H9 (cell line): ENCODE measurements at places on chromosomes 16 and 17. TPM values are rescaled to one million over a fixed set of nuclear protein-coding genes. Genes with fewer than 3 reads are reported as not detected.

The KRTAP3-1 gene
- not detected in 2 replicates for total RNA-seq

The PABPN1L gene
- total RNA-seq, result not detected in 2 replicates

The KRT39 gene
- total RNA-seq, result not detected in 2 replicates

The TEKT5 gene
- 0.31 TPM in 1 of 2 replicates, not detected in the other for total RNA-seq

The CASKIN1 gene
- 7.9 and 9.3 TPM in 2 replicates for total RNA-seq

The CCL4 gene
- total RNA-seq, result not detected in 2 replicates

DNA sequence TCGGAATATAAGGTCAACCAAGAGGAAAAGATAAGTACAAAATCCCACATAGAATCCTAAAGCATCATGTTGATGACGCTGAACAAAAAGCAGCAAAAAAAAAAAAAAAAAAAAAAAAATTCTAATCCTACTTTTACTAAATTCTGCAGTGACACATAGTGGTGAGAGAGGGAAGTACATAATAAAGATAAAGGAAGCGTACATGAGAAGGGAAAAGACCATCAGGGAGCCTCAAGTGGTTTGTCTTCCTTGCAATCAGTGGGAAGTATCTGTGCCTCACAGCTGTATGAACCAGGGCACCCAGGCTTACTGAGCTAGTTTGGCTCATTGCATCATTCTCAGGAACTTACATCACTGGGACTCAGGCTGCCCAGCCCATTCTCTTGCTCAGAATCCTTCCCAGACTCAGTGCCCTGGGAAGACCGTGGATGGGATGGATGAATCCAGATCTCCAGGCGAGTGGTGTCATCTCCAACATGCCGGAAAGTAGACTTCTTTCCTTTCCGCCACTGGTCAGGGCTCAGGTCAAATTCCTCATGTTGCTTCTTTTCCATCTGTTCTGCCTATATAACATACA lies 21.2 kb downstream of the SMG6 start:
- H3K4me3 ChIP-seq, result no peak overlapping the region
- H3K27me3 ChIP-seq, result no peaks in the 10 kb centered on the region
- peaks cover 19% of the 10 kb centered on the region; the same call in 2 of the 3 replicates for H3K36me3 ChIP-seq

GRCh38 chr17:37134050-37134449 lies 185.3 kb downstream of the AATF start:
- no peak for DNase-seq
- H3K36me3 ChIP-seq, result peaks cover 7% of the 10 kb centered on the region; the same call in 2 of the 3 replicates
- H3K4me1 ChIP-seq, result no peaks in the 10 kb centered on the region
- H3K4me3 ChIP-seq, result no peak overlapping the region
- no peak overlapping the region for H3K27ac ChIP-seq
- no peaks in the 10 kb centered on the region for H3K27me3 ChIP-seq

DNA sequence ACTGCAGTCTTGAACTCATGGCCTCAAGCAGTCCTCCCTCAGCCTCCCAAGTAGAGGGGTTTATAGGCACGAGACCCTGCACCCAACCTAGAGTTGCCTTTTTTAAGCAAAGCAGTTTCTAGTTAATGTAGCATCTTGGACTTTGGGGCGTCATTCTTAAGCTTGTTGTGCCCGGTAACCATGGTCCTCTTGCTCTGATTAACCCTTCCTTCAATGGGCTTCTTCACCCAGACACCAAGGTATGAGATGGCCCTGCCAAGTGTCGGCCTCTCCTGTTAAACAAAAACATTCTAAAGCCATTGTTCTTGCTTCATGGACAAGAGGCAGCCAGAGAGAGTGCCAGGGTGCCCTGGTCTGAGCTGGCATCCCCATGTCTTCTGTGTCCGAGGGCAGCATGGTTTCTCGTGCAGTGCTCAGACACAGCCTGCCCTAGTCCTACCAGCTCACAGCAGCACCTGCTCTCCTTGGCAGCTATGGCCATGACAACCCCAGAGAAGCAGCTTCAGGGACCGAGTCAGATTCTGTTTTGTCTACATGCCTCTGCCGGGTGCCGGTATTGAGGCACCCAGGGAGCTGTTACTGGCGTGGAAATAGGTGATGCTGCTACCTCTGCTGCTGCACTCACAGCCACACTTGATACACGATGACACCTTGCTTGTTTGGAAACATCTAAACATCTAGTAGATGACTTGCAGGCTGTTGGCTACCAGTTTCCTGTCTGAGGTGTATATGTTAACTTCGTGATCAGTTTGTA lies 3.3 kb downstream of the RPL13 start:
- H3K27ac ChIP-seq, result peak overlapping the region; percentile 27
- H3K36me3 ChIP-seq, result peaks cover 32% of the 10 kb centered on the region
- H3K27me3 ChIP-seq, result no peaks in the 10 kb centered on the region
- no peaks in the 10 kb centered on the region; the same call in 1 of the 2 replicates for H3K4me1 ChIP-seq
- no peak for DNase-seq

GRCh38 chr16:28897826-28898225 lies 19.5 kb downstream of the ATP2A1 start:
- no peak overlapping the region for H3K27ac ChIP-seq
- H3K4me3 ChIP-seq, result no peak overlapping the region

- H3K4me3 ChIP-seq, result no peak overlapping the region
- H3K27me3 ChIP-seq, result no peaks in the 10 kb centered on the region
- H3K36me3 ChIP-seq, result no peaks in the 10 kb centered on the region
- H3K27ac ChIP-seq, result no peak overlapping the region
- H3K4me1 ChIP-seq, result no peaks in the 10 kb centered on the region
Observed at GRCh38 chr16:88444826-88445582, 8.1 kb upstream of the ZFPM1 start.

- H3K36me3 ChIP-seq, result no peaks in the 10 kb centered on the region
- H3K27ac ChIP-seq, result no peak overlapping the region
- H3K27me3 ChIP-seq, result no peaks in the 10 kb centered on the region; the same call in 1 of the 2 replicates
- no peaks in the 10 kb centered on the region for H3K4me1 ChIP-seq
Observed at GRCh38 chr17:8103549-8103948, 14.8 kb downstream of the ALOXE3 start.

DNA sequence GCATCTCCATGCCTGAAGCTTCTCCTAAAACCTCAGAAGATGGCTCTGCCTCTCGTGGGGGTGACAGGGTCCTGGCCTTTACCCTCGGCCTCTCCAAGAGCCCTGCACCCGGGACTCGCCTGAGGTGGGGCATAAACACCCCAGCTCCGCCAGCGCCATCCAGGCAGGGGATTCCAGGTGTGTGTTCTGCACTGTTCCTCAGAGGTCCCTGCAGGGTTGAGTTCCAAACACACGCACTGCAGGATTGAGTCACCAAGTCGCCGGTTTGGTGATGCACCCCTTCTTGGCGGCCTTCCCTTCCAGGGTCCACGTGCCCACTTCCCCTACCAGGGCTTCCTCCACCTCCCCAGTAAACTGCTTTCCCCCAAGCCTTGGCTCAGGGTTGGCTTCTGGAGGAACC lies 40.0 kb upstream of the RBFOX3 start:
- no peaks in the 10 kb centered on the region for H3K4me1 ChIP-seq
- no peak overlapping the region for H3K4me3 ChIP-seq
- no peaks in the 10 kb centered on the region for H3K27me3 ChIP-seq
- H3K36me3 ChIP-seq, result no peaks in the 10 kb centered on the region
- DNase-seq, result peak; percentile 24
